ENCODE measurements at places on chromosomes 6 and 20.

GRCh38 chr6:165661664-165662025 is 1.4 kb downstream of the PDE10A start:
- DNase-seq: no peak

GRCh38 chr20:59333951-59334350 is 33.5 kb downstream of the EDN3 start:
- no peak for DNase-seq

DNA sequence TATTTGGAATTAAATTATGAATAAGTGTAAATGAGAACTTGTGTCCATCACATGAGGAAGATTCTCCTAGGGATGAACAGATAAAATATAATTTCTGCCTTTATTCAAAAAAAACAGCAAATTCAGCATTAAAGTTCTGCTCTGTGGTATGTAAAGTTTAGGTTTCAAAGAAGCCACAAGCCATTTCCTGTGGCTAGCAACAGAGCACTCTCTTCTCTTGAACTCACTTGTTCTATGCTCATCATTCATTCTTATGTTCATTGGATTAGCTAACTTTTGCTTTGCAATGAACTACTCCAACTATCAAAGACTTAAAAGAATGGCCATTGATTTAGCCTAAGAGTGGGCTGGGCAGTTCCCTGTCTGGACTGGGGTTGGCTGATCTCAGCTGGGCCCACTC is 20.8 kb upstream of the SNRPB2 start:
- no peak for DNase-seq

GRCh38 chr6:38796006-38796405 is 80.9 kb downstream of the DNAH8 start:
- DNase-seq: no peak

DNA sequence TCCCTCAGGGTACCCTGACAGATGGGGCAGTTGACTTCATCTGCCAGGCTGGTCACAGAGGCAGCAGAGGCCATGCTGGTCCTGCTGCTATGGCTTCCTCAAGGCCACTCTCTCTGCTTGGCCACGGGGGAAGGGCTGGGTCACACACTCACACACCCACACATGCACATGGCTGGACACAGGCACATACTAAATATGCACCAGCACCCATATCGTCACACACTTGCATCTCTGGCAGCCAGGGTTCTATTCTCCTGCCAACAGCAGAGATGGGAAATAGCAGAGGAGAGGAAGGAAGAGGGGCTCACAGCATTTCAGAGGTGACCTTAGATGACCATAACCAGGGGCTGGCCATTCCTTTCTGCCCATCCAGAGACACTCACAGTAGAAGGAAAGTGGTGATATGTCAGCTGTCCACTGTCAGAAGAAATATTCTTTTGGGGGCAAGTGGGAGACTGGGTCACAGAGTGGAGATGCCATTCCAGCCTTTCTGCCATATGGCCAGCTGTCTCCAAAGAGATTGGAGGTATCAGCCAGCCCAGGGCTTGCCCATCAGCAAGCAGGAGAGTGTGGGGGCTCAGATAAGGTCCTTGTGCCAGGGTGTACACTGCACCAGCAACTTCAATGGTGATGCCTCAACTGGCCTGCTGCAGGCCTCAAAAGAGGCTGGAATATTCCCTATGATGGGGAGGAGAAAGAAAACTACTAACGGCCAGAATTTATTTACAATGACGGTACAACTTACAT is at the start of gene TRIM10:
TSS of gene TRIM10 (minus strand) at position 427 of the 747 bp plus-strand sequence. CDS start at position 74, 353 bp downstream.
- no peak for DNase-seq

- peak; percentile 26 for DNase-seq
Measured at GRCh38 chr20:13220194-13220903, 725 bp upstream of the ISM1 start.
